T-helper 22 cell (primary cell): ENCODE measurements at places on chromosomes 2 and 18.
A peak's percentile ranks its signal among the peaks of the same experiment; 100 is the strongest.

DNA sequence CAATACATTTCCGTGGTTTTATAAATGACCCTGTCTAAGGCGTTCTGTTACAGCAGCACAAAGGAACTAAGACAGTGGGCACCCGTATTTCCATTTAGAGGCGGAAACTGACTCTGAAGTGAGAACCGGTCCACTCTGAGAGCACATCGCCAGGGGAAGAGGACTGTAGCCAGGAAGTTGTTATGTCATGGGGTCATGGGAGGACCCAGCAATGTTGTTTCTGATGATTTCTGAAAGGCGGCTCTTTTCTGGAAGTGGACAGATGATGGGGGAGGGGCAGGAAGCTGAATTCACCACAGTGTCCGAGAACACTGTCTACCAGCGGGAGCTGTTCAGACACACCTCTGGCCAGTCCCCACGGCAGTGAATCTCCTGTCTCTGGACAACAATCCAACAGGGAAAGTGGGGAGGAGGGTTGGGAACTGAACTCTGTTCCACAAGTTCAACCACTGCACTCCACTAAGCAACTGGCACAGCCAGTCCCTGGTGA lies 2.1 kb upstream of the LRRFIP1 start:
- DNase-seq: no peak

DNA sequence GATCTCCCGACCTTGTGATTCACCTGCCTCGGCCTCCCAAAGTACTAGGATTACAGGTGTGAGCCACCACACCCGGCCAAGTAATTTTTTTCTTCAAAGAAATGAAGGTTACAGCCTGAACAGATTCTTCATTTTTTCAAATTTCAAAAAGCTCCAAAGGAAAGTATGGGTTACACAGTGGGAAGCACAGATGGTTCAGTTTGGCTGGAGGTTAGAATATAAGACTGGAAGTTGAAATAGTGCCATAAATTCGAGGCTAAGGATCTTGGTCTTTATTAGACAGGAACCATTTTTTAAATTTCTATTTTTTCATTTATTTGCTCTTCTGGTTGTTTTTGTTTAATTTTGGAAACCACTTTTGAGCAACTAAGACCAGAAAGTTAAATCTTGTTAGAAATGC lies 120.0 kb downstream of the STK39 start:
- no peak for DNase-seq

DNA sequence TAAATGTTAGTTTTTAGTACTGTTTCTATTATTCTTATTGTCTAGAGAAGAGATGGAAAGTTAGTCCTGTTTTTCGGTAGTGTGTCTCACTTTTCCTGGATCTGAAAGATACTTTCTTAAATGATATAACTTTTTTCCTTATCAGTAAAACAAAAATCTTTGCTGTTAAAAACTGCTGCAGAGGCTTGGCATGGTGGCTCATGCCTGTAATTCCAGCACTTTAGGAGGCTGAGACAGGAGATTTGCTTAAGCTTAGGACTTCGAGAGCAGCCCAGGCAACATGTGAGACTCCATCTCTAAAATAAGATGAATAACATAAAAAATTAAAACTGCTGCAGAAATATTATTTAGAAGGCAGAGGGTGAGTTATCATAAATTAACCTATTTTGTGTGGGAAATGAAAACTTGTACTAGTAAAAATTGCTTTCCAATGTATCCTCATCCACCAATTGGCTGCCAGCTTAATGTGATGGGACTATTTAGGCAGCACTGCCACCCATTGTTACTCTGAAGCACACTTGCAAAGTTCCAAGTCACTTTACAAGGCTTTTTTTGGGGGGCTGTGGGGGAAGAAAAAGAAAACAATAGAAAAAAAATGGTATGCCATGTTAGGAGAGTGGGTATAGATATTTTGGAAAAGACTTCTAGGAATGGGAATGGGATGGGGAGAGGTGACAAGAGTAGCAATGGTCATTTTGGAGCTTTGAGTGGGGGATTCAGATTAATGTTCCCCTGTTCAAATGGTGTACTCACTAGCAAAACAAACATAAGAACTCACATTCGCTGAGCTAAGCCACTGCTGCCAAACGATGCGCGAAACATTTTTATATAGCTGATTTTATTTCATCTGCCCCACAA lies 62.7 kb downstream of the MEIS1 start:
- DNase-seq: no peak

DNA sequence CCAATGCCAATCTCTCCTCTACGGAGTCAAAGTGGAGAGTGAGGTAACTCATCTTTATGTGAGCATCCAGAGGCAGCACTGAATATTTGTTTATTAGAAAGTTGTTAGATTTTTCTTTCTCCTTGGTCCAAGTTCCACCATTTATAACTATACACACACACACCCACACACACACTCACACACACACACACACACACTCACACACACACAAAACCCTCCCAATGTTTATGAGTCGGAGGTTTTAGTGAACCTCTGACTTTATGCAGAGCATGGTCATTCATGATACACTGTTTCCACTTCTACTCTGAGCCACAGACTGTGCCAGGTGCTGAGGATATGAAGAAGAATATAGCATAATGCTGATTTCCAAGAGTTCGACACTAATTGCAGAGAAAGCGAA lies 132.9 kb upstream of the CCDC68 start:
- DNase-seq: no peak

DNA sequence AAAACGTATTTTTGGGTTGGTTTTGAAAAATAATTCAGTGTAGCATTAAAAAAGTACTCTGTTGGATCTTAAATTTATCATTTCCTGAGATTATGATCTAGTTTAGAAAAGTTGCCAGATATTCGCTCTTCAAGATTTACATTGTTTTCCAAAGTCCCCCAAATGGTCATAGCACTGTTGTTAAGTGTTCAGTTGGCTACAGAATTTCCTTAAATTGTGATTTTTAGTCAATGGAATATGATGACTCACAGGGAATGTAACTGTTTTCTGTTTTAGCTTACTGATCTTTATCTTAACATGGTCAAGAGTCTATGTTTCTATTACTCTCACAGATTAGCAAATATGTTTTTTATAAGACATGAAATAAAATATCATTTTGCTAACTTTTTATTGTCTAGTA lies 23.2 kb downstream of the PLCL1 start:
- no peak for DNase-seq

GRCh38 chr18:58493516-58494253 lies 135.2 kb downstream of the ALPK2 start:
- peak; percentile 11 for DNase-seq

DNA sequence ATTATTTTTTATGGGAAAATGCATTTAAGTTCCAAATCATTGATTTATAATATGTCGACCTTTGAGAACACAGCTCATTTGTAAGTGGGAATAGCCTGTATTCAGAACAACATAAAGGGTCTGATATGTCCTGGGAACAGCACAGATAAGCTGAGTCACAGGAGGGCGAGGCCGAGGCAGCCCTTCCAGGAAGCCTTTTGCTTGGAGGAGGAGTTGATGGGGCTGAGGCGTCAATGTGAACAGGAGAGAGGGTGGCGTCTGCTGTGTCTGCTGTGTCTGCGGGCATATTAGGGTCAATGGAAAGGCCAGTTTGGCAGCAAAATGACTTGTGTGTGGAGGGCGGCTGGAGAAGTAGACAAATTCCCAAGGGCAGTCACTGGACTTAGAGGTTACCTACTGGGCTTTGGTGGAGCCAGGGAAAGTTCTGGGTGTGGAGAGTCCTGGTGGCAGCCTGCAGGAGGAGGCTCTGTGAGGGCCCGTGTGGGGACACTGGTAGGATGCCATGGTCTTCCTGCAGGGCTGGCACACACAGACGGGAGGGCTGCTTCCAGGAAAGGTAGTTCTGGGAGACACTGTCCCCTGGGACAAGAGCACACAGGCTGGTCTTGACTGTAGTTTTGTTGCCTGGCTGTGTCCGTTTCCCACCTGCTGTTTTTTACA lies 128.1 kb downstream of the GLI2 start:
- no peak for DNase-seq

DNA sequence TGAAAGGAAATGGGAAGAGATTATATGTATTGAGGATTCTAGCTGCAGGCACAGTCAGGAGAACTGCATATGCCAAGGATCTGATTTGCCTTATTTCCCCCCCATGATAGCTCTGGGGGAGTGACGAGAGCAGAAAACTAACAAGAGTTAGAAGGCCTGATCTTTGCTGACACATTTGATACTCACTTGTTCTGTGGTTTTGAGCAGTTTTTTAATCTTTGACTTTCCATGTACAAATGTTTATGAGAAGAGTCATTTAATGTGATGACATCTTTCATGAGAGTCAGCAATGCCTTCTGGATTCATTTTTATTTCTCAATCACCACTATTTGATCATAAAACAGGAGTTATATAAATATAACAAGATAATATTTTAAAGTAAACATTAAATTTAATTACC lies 12.7 kb upstream of the SERPINB7 start:
- DNase-seq: no peak

- no peak for DNase-seq
These were observed 156.1 kb downstream of the FAM210A start for GRCh38 chr18:13570216-13570615.

GRCh38 chr2:197369228-197369932 lies 58.8 kb upstream of the ANKRD44 start:
- no peak for DNase-seq

GRCh38 chr2:227606476-227606875 lies 7.8 kb downstream of the SCYGR2 start:
- no peak for DNase-seq

DNA sequence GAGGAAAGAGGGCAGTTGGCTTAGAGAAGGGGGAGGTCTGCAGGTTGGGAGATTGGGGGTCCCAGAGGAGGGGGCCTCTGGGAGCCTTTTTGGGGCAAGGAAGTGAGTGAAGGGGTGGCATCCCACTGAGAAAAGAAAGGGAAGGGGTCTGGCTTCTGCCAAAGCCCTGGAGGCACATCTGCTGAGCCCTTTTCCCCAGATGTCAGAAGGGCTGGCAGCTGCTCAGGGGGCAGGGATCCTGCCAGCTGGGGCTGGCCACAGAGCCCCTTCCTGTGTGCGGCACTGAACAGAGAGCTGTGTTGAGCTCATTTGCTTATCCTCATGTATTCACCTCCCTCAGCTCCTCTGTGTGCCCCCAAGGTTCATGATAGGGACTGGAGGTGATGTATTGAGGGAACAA lies 54.5 kb downstream of the APOB start:
- DNase-seq: no peak

GRCh38 chr2:200797242-200797770 lies 14.4 kb upstream of the BZW1 start:
- no peak for DNase-seq

DNA sequence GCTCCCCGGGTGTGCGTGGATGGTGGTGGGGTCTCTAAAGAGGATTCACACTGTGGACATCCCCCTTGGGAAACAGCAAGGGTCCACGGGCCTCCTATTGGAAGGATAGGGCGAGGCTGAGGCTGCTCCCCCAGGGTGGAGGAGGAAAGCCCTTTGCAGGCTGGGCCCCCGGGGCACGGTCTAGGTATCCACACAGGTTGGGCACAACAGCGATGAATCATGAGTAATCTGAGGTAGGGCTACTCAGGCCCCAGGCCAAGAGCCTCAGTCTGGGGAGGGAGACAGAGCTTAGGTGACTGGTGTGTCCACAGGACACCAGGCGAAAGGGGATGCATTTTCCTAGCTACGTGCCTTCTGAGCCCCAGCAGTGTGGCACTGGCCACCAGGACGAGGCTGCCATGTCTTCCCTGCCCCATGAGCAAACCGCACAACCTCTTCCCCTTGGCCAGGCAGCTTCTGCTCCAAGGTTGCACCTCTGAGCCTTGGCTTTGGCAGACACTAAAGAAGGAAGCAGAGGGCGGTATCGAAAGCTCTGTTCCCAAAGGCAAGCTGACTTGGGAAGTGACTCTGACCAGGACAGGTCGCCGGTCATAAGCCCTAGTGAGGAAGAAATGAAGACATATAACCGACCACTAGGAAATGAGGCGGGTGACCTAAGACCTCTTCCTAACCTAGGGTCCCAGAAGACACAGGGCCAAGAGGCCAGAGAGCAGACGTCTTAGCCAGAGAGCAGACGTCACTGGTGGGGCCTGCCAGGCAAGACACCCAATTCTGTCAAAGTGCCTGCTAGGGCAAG lies 14.6 kb upstream of the SEMA4C start:
- no peak for DNase-seq

GRCh38 chr18:37675699-37676098 lies 110.1 kb upstream of the CELF4 start:
- DNase-seq: no peak

DNA sequence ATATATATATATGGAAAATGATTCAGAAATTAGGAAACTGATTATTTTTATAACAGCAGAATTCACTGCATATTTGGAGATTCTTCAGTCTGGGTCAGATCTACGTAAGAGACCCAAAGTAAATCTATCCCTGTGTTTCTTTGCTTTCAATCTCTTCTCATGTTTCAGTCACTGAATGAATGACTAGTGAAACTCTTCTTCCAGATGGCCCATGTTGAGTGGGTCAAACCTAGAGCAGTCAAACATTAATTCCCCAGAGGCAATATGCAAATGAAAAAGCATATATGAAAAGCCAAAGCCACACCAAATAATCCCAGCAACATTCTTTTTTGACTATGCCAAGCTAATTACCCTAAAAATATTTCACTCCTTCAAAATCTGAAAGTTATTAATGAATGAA lies 317.3 kb downstream of the RBM43 start:
- no peak for DNase-seq

DNA sequence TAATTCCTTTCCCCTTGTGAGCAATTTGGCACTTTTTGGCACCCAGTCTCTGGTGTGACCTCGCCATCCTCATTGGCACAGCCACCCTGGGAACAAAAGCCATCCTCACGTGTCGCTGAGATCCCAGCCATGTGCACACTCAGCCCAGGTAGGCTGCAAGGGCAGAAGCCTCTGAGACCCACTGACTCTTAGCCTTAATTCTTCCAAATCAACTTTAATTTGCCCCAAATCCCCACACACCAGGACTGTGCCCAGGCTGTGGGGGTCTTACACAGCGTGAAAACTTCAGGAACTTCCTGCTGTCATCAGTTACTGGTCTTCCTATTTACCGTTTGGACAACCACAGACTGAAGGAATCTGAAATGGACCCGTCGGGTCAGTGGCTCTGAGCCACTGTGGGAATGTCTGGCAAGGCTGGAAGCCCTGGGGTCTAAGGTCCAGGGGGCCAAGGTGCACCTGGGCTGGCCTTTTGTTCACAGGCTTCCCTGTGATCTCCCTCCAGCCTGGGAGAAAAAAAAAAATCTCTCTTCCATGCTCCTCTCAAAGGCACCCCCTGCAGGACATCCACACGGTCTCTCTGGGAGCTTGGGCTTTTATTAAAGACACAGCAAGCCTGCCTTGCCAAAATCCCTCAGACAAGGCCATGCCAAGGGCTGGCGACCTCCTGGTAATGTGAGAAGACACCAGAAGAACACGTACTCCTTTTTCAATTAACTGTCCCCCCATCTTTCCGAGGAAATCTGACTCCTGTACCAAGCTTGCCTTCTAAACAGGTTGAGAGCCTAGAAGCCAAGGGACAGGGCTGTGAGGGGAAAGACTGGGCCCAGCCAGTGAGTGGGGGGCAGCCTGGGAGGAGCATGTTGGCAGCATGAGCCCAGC lies 42.1 kb upstream of the LAPTM4A start:
- DNase-seq: no peak

- no peak for DNase-seq
These were observed 2.9 kb downstream of the MAT2A start for GRCh38 chr2:85541753-85542457.

- no peak for DNase-seq
These were observed 21.4 kb upstream of the LTBP1 start for GRCh38 chr2:32925283-32925815.

- no peak for DNase-seq
These were observed 10.4 kb upstream of the FSHR start for GRCh38 chr2:49164729-49165128.

- DNase-seq: no peak
These were observed 251.7 kb upstream of the PXDN start for GRCh38 chr2:1995987-1996386.

GRCh38 chr18:69943021-69943420 lies 4.7 kb downstream of the CD226 start:
- DNase-seq: no peak

GRCh38 chr2:81260320-81260719 lies 955.8 kb upstream of the LRRTM1 start:
- DNase-seq: no peak
